ENCODE measurements at places on chromosomes 12 and 14.

GRCh38 chr12:106436164-106436563, 78.6 kb downstream of the POLR3B start:
- no peak for DNase-seq

- no peak for DNase-seq
These were observed 135.9 kb downstream of the PAH start for GRCh38 chr12:102781117-102781516.

GRCh38 chr12:113162102-113163029, 12.8 kb downstream of the CFAP73 start:
- no peak for DNase-seq

- DNase-seq, result no peak
These were observed 34.3 kb upstream of the METAP2 start for GRCh38 chr12:95439461-95440230.

GRCh38 chr12:32819424-32819823, 63.7 kb upstream of the YARS2 start:
- no peak for DNase-seq

DNA sequence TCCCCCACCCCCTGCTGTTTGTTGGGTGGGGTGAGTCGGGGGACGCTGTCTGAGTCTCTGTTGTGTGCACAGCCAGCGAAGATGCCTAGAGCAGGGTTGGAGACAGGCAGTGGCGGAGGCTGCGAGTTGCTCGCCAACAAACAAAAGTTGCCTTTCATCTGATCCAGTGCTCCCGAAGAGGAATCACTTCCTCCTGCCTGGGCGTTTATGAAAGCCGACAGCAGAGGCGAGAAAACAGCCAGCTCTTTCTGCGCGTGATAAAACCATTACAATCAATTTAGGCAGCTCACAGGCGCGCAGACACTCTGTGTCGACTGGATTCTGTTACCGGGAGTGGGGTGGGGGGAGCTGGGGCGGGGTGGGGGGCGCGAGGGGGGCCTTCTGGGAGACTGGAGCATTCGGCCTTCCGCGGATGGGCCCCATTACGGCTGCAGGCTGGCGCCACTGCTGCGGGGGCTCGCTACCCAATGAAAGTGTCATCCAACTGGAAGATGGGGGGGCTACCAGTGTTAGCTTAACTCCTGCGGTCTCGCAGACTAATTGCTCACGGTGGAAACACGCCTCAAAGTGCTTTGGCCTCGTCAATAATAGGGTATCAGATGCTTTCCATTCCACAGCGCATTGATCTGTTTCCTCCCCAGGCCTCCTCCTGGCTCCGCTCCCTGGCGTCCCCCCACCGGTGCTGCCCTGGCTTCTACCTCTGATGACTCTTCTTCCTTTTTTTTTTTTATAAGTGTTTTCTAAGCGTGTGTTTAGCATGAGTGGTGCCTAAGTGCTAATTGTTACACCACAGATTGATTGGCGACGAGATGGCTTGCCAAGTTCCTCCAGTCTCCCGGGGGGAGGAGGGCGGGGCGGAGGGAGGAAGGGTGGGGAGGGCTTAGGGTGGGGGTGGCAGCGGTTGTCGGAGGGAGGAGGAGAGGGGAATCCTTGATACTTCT, 678.4 kb downstream of the MED13L start:
- DNase-seq, result no peak

- DNase-seq, result no peak
These were observed 97.7 kb downstream of the PPM1A start for GRCh38 chr14:60346706-60347105.

- no peak for DNase-seq
These were observed 9.1 kb upstream of the SERPINA1 start for GRCh38 chr14:94397289-94398181.

GRCh38 chr14:60357551-60358149, 108.6 kb downstream of the PPM1A start:
- no peak for DNase-seq

- no peak for DNase-seq
These were observed 28.4 kb downstream of the GSG1 start for GRCh38 chr12:13075118-13075480.

GRCh38 chr12:17334784-17335183, 728.8 kb upstream of the LMO3 start:
- DNase-seq, result no peak

- DNase-seq, result no peak
These were observed 190.4 kb upstream of the FAR2 start for GRCh38 chr12:28958553-28959195.

DNA sequence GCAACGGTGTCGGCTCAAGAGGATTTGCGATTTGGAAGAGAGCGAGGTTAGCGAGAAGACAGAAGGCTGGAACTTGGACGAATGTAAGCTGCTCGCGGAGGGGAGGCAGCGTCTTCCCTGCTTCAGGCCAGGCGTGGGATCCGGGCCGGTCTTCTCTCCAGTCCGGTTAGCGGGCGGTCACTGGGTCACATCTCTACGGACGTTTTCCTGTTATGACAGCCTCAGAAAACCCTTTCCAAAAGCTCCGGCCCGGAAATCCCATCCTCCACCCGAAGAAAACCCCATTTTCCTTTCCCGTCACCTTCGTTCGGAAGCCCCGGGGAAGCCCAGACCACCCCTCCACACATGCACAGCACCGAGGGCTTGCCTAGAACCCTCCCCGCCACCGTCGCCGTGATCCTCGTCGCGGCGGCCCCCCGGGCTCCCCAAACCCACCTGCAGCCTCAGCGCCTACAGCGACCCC, 268 bp downstream of the NDUFB1 start:
- DNase-seq, result no peak
